ENCODE measurements at places on chromosomes 1 and 21.

GRCh38 chr1:110555807-110556470 is 37.0 kb upstream of the KCNA10 start:
- DNase-seq: no peak

GRCh38 chr21:33375101-33375644 is 28.0 kb upstream of the IFNGR2 start:
- DNase-seq: no peak

- DNase-seq: no peak
These were observed 8.3 kb downstream of the PGM1 start for GRCh38 chr1:63601463-63601862.

DNA sequence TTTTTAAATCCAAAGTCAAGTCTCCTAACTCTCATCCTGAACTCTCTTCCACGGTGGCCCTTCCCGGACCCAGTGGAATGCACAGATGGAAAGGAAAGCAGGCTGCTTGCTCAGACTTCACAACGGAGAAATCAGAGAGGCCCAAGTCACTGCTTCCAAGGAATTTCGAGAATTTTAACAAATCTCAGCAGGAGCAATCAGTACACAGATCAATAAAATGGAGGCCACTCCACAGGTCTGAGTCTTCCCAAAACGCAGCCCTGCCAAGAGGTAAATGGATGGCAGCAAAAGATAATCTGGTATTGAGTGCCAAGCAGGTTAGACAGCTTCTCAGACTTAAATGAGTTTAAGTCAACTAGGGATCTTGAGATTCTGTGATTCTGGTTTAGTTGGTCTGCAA is 81.1 kb upstream of the TIAM1 start:
- DNase-seq: no peak

All from germinal center (tissue), 1 donor.